ENCODE measurements at places on chromosomes 7 and 10.
A peak's percentile ranks its signal among the peaks of the same experiment; 100 is the strongest.

DNA sequence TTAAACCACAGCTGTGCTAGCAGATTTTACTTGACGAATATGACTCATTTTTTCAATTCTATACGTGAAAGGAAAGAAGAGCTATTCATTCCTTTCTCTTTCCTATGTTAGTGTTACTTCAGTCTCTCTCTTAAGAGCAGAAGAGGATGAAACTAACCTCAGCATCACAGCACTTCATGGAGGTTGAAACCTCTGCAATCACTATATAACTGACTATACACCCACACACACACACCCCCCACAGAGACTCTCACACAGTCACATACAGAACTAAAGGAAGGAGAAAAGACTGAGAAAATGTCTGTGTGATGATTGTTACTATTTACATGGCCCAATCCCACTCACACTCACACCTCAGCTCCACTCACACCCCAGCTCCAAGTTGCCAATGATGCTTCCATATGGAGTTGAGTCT, 104.2 kb downstream of the KIF20B start:
- DNase-seq: no peak

- peak; percentile 71 for DNase-seq
Measured at GRCh38 chr7:99137411-99138180, 6.3 kb downstream of the SMURF1 start.

DNA sequence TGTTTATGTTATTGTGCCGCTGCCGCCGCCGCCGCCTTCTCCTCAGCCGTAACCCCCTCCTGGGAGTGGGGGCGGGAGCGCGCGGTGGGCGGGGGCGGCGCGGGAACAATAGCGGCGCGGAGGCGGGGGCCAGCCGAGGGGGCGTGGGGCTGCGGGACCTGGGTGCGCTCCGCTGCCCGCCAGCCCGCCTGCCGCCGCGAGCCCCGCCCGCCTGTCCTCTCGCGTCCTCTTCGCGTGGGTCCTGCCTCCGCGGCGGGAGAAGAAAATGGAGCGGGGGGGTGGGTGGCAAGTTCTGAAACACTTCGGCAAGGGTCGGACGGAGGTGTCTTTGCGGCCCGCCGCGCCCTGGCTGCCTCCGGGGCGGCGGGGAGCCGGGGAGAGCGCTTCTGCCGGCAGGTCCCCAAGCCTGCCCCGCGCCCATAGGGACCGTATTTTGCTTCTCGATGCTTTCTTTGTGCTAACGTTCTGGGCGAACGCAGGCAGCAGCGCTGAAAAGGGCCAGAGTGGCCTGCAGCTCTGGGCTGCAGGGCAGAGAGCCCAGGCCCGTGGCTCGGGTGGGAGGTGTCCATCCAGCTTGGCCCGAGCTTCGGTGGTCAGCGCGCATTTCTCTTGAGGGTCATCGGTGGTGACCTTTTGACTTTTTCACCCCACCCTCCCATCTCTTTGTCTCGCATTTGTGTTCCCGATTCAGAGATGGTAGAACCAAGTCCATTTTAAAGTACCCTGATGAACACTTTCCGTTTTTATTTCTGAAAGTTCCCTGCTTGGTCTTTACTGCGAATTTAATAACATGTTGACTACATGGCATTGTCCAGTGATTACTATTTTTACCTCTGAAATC, 613 bp downstream of the MAPK8 start:
- DNase-seq: peak; percentile 79

DNA sequence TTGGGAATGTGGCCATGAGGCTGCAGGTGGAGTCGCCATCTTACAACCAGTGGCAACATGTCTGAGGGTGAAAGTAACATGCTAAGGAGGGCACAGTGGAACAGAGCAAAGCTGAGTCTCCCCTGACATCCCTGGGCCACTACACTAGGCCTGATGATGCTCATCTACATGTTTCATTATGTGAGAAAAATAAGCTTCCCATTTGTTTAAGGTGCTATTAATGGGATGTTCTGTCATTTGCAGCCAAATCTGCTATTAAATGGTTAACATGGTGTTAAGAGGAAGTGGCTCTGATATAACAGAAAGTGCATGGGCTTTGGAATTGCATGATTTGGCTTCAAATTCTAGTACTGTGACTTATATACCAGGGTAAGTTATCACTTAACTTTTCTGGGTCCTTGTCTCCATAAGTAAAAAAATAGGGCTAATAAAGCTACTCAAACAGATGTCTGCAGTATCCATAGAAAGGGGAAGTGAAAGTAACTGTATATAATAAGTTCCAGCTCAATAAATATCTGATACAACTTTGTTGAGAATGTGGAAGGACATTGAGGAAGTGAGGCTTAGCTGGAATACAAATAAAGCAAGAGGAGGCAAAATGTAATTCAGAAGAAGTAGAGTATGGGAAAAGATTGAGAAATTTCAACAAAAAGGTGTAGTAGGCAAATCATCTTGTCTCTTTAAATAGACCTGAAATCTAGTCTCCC, 158.9 kb downstream of the RTKN2 start:
- DNase-seq: no peak
